ENCODE measurements at places on chromosomes 12 and 14. TPM values are rescaled to one million over a fixed set of nuclear protein-coding genes. Genes with fewer than 3 reads are reported as not detected.

GRCh38 chr12:41039461-41039860, 148.7 kb upstream of the PDZRN4 start:
- DNase-seq = no peak

- no peak for DNase-seq
These were observed 140.1 kb upstream of the ATP2B1 start for GRCh38 chr12:89848732-89849131.

- DNase-seq = no peak
These were observed 470.8 kb upstream of the LMO3 start for GRCh38 chr12:17076811-17077210.

- DNase-seq = no peak
These were observed 184.8 kb upstream of the PDE3A start for GRCh38 chr12:20183563-20183962.

- no peak for DNase-seq
These were observed 3.8 kb upstream of the BRF1 start for GRCh38 chr14:105304565-105304964.

- DNase-seq = no peak
These were observed 220.7 kb downstream of the PPM1H start for GRCh38 chr12:62714181-62714773.

GRCh38 chr14:43855556-43855955, 651.5 kb downstream of the FSCB start:
- DNase-seq = no peak

DNA sequence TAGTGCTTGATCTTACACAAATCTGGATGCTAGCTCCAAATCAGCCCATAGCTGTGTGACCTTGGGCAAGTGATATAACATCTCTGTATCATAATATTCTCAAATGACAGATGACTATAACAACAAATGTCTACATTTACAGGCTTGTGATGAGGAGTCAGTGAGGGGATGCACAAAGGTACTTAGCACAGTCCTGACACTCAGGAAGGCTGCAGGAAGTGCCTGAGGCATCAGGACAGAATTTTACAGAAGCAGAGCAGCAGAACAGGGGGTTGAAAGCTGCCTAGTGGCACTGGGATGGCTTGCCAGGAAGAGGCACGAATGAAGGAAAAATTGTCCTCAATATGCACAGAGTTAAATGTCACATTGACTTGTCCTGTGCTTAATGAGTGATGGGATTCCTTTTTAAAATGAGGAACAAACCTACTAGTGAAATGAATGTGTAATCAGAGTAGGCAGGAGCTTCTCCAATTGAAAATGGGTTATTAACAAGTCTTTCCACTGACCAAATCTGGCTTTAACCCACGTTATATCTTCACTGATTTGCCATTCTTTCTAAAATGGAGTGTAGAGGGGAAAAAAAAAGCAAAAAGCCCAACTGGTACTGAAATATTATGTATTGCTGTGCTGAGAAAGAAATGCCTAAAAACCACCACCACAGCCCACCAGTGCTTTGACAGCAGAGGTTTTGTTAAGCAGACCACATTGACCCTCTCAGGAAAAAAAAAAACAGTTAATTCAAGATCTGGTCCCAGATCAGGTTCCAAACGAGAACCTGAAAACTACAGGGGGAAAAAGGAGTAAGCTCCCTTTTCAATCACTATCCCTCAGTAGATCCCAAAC, 11.6 kb downstream of the BTG1 start:
- no peak for DNase-seq

- DNase-seq = no peak
These were observed 58.9 kb upstream of the SRRM4 start for GRCh38 chr12:118922405-118922804.

DNA sequence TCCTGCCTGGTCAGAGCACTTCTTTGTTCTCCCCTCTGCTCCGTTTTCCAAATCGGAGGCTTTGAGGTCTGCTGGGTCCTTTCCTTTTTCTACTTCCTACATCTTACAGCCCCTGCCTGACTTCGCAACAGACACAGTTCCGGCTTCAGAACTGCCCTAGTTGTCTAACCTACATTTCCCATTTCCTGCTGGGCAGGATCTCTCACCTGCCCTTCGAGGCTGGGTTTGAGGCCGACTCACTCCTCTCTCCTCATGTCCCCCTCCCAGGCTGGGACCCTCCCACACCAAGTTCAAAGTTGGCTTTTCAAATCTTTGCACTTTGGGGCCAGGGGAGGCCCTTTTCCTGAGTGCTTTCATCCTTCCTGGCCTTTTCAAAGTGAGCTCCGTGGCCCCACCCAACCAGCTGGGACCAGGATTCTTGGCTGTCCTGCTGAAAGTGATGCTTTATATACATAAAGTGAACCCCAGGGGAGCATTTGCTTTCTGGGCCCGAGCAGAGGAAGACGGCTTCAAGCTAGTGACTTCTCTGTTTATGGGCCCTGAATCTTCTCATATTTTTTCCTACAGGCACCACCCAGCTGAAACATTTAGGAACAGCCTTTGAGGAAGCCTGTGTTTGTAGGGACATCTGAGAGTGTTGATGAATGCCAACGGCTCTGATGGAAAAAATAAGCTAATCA, 281.0 kb upstream of the CRY1 start:
- no peak for DNase-seq

DNA sequence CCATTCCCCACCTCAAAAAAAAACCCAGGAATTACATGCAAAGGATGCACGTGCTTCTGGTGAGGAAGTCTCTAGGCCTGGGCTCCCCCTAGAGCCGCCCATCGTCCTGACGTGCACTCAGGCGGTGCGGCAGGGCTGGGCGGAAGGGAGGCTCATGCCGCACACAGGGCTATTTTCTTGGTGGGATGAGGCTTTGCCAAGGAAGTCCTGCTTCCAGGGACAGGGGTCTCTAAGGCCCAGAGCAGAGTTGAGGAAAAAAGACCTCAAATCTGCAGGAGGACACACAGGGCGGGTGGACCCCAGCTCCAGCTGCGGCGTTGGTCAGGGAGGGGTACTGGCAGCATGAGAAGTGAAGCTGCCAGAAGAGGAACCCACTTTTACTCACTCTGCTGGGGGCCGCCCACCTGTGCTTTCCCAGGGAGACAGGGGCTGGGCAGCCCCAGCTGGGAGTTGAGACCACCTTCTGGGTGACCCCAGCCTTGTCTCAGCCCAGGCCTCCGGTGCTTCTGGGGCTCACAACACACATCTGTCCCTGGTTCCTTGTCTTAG, 4.2 kb downstream of the RHOF start:
- no peak for DNase-seq

DNA sequence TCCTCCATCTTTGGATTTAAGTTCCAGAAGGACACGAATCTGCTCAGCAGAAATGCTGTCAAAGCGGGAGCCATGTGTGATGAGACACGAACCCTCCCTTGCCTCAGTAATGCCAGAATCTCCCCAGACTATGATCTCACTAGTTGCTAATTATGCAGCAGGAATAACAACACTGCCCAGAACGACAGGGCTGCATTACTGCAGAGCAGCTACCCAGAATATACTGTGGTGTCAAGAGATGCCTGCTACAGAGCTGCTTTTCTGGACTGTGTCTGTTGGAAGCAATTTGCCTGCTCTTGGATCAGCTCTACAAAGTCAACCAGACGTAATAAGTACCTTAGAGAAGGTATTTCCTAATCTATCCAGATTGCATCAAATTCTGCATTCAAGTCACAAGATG, 5.5 kb downstream of the CSRNP2 start:
- no peak for DNase-seq

- no peak for DNase-seq
These were observed 326.9 kb upstream of the SFSWAP start for GRCh38 chr12:131383741-131384543.

- DNase-seq = no peak
These were observed at the start of gene HIP1R for GRCh38 chr12:122834921-122835749. Gene HIP1R, plus strand, starts transcription at chr12:122835457. Its CDS starts 94 bp downstream, at chr12:122835551.

- DNase-seq = no peak
These were observed 372.0 kb upstream of the ATP2B1 start for GRCh38 chr12:90080616-90081015.

DNA sequence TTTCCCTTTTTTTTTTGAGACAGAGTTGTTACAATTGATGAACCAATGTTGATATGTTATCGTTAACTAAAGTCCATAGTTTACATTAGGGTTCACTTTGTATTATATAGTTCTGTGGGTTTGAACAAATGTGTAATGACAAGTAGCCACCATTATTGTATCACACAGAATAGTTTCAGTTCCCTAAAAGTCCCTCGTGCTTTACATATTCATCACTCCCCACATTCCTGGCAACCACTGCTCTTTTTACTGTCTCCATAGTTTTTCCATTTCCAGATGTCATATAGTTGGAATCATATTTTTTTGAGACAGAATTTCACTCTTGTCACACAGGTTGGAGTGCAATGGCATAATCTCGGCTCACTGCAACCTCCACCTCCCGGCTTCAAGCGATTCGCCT, 12.5 kb downstream of the HSD17B6 start:
- no peak for DNase-seq

- DNase-seq = no peak
These were observed 8.3 kb downstream of the FICD start for GRCh38 chr12:108523365-108523764.

DNA sequence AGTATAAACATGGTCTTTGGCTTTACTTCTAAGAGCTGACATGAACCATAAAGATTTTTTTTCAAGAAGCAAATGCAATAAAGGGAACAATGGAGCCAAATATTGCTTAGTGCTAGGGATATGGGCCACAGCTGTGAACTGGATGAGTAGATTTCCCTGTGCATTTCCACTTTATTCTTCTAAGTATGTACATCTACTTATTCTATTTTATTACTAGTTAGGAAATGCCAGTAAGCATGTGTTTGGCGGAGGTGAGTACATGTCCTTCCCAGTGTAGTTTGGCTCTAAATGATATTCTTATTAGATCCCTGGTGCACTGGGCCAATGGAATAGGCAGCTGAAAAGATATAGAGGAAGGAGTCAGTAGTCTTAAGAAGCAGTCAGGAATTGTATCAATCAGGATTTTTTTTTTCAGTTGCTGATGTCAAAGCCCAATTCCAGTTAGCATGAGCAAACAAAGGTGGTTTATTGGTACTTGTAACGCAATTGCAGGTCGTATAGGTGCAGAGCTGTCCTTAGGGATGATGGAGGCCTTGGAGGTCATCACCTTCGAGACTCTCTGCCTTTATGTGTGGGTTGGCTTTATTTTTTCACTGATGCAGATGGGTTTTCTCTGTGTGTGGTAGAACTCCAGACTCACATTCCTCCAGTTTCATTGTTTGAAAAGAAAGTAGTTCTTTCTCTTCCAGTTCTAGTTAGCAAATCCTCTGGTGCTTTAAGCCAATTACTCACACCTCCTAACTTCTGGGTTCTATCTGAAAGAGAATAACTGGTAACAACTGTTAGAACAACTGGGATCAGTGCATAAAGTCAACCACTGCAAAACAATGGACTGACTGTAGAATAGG, 139.0 kb upstream of the LRIG3 start:
- no peak for DNase-seq

DNA sequence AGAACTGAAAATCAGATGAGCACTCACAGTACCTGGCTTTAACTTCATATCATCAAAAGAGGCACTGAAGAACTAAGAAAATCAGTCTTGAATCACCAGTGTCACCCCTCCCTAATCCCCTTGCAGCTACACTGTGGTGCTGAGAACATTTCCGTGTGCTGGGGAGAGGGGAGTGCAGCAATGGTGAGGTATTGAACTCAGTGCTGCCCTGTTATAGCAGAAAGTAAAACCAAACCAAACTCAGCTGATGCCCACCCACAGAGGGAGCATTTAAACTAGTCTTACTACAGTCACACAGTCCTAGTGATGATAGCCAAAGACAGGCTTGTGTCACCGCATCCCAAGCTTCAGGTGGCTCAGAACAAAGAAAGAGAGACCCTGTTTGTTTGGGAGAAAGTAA, 122.1 kb downstream of the CPNE8 start:
- no peak for DNase-seq

DNA sequence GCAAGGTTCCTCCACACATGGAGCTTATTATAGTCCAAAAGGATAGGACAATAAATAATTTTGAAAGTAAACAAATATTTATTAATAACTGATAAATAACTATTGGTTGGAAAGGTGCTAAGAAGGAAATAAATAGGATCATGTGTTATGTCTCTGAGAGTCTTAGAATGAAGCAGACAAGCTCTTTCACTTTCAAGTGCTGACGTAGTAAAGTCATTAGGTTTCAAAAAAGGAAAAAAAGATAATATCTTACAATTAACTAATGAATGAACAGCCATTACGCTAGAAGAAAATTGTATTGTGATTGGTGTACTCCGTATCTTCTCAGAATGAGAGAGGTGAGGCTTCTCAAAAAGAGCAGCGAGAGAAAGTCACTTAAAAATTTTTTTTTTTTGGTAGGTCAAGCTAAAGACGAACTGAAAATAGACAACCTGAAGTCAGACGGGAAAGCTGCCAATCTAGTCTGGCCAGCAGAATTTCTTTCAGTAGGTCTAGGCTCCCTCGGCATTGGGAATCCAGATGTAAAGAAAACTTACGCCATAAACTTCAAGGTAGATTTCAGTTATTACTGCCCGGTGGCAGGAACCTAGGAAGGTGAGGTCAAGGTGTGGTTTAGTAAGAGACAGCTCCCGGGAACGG, 583 bp upstream of the LEMD3 start:
- DNase-seq = no peak

DNA sequence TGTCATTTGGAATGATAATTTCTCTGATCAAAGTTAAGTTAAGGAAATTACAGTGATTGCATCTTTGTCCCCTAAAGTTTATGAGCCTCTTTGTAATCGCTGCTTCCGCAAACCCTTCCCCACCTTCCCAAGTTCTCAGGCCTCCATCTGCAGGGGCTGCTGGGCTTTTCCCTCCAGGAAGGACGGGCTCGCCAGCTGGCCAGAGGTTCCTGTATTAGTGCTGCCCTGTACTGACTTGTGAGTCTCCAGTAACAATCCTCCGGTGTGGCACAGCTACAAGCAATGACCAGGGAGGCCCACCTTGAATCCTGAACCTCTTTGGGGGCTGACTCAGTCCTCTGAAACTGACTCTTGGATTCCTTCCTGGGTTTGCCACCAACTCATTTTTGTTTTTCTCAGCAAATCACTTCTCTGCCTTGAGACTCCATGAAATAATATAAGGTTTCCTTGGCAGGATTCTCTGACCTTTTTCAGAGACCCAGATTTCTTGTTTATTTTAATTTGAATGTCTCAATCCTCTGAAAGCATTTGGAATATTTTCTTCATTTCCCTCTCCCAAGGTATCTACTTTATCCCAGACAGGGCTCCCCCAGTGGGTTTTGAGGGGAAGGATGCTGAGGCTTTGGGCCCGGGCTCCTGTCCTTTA, 398.6 kb downstream of the ZFP36L1 start:
- no peak for DNase-seq

C1R gene
- total RNA-seq = 822 TPM

NPFF gene
- total RNA-seq = not detected

SRRM4 gene
- not detected for total RNA-seq

WASHC3 gene
- 62.5 TPM for total RNA-seq

NPAS3 gene
- 2.5 TPM for total RNA-seq

CRACR2A gene
- 2.2 TPM for total RNA-seq

ATL1 gene
- total RNA-seq = 5.0 TPM

KRT82 gene
- not detected for total RNA-seq

SLC24A4 gene
- total RNA-seq = 0.56 TPM

TAS2R42 gene
- not detected for total RNA-seq

IFNG-AS1 gene
- total RNA-seq = not detected

AQP2 gene
- total RNA-seq = not detected

MOK gene
- total RNA-seq = 11.6 TPM

CD163 gene
- 403 TPM for total RNA-seq

TEX52 gene
- total RNA-seq = not detected

REM2 gene
- total RNA-seq = 1.2 TPM

Measured in omental fat pad (tissue), 4 donors.